ENCODE measurements at places on chromosomes 2 and 18.

- no peak for DNase-seq
Measured at GRCh38 chr2:57563015-57563414, 483.6 kb upstream of the VRK2 start.

DNA sequence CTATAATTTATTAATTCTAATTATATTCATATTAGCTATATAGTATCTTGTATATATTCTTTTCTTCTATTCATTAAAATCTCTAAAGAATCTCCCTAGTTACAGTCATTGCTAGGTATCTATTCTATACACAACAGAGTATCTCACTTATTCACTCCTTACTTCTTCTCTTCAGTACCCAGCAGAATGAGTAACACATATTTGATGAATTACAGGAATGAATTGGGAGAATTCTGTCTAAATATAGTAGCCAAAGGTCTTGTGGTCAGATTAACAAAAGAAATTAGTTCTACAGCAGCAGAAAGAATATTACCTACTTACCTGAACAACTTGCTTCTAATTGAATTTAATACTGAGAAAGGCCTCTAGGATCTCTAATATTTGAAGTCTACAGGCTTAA, 758.0 kb upstream of the ZEB2 start:
- DNase-seq = no peak

DNA sequence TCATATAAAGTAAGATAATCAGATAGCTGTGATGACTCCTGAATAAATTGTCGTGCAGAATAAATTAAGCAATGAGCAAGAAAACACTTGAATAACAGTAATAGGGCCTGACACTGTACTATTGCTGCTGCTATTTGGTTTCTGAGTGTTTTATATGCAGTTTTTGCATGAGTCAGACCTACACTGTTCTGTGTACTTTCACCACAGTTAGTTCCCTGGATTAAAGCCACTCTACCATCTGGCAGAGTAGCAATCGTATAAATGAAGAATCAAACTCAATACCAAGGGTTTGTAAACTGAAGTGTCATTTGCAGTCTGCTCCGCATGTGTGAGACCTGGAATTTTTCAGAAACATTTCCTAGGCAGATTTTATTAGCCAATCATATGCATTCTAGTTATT, 398.6 kb upstream of the CDH7 start:
- DNase-seq = no peak

- no peak for DNase-seq
Measured at GRCh38 chr18:75036917-75037688, 171.8 kb downstream of the PTGR3 start.

- DNase-seq = no peak
Measured at GRCh38 chr2:3532941-3533340, 13.6 kb upstream of the ADI1 start.

DNA sequence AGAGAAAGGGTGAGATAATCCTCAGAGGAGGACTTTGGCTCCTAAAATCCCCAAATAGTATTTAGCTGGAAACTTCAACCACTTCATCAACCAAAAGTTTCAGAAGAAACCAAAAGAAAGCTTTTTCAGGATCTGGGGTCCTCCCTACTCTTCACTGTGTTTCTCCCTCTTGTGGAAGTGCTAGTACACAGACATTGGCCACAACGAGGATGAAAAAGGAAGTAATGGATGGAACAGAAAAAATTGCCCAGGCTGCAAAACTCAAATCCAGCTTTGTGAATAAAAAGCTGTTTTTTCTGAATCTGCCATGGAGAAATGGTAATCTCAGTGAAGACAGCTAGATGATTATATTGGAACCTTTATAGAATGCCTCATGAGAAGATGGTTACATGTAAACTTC, 4.0 kb downstream of the PID1 start:
- no peak for DNase-seq

All from activated CD4-positive, alpha-beta T cell treated with anti-CD3 and anti-CD28 coated beads, Interleukin-2, amount 50 U/mL, for 48 hours (primary cell).